ENCODE measurements at places on chromosomes 3 and 15.

DNA sequence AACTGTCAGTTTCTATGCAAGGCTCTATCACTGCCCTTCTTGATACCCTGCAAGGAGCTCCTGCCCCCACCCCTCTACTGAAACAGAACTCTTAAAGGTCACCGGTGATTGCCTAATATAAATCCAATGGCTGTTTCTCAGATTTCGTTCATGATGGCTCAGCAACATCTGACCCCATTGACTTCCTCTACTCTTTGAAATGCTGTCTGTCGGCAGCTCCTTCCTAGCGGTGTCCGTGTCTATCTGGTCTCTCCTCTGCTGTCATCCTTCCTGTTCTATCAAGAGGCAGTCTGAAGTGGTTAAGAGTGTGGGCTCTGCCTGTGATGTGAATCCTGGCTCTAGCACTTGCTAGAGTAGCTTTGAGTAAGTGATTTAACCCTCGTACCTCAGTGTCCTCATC, 5.5 kb downstream of the TMEM266 start:
- H3K27me3 ChIP-seq: peaks cover 40% of the 10 kb centered on the region
- peaks cover 2% of the 10 kb centered on the region for H3K4me1 ChIP-seq
- no peak overlapping the region for H3K27ac ChIP-seq
- no peaks in the 10 kb centered on the region for H3K36me3 ChIP-seq
- no peak overlapping the region for H3K4me3 ChIP-seq

DNA sequence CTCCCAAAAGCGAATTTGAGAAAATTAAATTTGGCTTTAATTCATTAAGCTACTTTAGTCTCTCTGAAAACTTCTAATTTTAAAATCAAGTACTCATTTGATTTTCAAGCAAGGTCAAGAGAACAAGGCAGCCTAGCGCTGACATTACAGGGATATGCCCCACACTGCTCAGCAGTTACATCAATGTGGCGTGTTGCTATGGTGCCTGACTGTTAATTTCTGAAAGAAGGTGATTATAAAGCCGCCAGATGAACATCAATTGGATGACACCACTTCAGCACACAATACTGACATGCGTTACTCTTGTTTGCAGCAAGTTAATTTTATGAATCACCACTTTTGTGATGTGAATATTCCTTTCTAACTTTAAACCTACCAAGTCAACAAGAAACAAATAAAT, 284.4 kb downstream of the FOXP1 start:
- ATAC-seq: no peak
- peaks cover 3% of the 10 kb centered on the region for H3K4me1 ChIP-seq
- no peaks in the 10 kb centered on the region for H3K27me3 ChIP-seq
- no peaks in the 10 kb centered on the region for H3K36me3 ChIP-seq
- H3K27ac ChIP-seq: no peak overlapping the region

- H3K27me3 ChIP-seq: no peaks in the 10 kb centered on the region
- ATAC-seq: no peak
- no peaks in the 10 kb centered on the region for H3K36me3 ChIP-seq
- no peaks in the 10 kb centered on the region for H3K4me1 ChIP-seq
Observed at GRCh38 chr15:96053781-96054428, 276.6 kb upstream of the NR2F2 start.

GRCh38 chr3:149450281-149450680, 24.2 kb upstream of the TM4SF4 start:
- no peak overlapping the region for H3K4me3 ChIP-seq
- no peak overlapping the region for H3K27ac ChIP-seq
- H3K27me3 ChIP-seq: no peaks in the 10 kb centered on the region
- H3K4me1 ChIP-seq: peaks cover 8% of the 10 kb centered on the region

- ATAC-seq: no peak
- H3K36me3 ChIP-seq: no peaks in the 10 kb centered on the region
- peaks cover 20% of the 10 kb centered on the region for H3K4me1 ChIP-seq
- no peak overlapping the region for H3K4me3 ChIP-seq
- no peak overlapping the region for H3K27ac ChIP-seq
- H3K27me3 ChIP-seq: no peaks in the 10 kb centered on the region
Observed at GRCh38 chr3:152291649-152292066, 22.9 kb downstream of the MBNL1 start.

- H3K36me3 ChIP-seq: no peaks in the 10 kb centered on the region
- no peak within 1 kb of the TSS for H3K4me3 ChIP-seq
- ATAC-seq: peak; percentile 25
- no peaks in the 10 kb centered on the region for H3K4me1 ChIP-seq
- peaks cover 60% of the 10 kb centered on the region for H3K27me3 ChIP-seq
- no peak within 1 kb of the TSS for H3K27ac ChIP-seq
Observed at GRCh38 chr15:23647421-23648370, at the start of gene MAGEL2. Gene MAGEL2 (minus strand): TSS chr15:23647867. CDS start chr15:23647742, 125 bp downstream.

GRCh38 chr3:46228260-46229242, 13.7 kb upstream of the CCR3 start:
- H3K4me3 ChIP-seq: no peak overlapping the region
- H3K36me3 ChIP-seq: no peaks in the 10 kb centered on the region
- H3K27me3 ChIP-seq: no peaks in the 10 kb centered on the region
- no peak overlapping the region for H3K27ac ChIP-seq
- peak; percentile 86 for ATAC-seq
- no peaks in the 10 kb centered on the region for H3K4me1 ChIP-seq

GRCh38 chr3:67414740-67415139, 239.7 kb downstream of the SUCLG2 start:
- no peak for ATAC-seq
- no peak overlapping the region for H3K27ac ChIP-seq
- H3K4me1 ChIP-seq: no peaks in the 10 kb centered on the region
- H3K36me3 ChIP-seq: no peaks in the 10 kb centered on the region

- H3K27ac ChIP-seq: no peak overlapping the region
- H3K4me3 ChIP-seq: no peak overlapping the region
- H3K4me1 ChIP-seq: no peaks in the 10 kb centered on the region
- no peaks in the 10 kb centered on the region for H3K36me3 ChIP-seq
- no peak for ATAC-seq
Observed at GRCh38 chr3:22542311-22542710, 660.8 kb upstream of the UBE2E2 start.

DNA sequence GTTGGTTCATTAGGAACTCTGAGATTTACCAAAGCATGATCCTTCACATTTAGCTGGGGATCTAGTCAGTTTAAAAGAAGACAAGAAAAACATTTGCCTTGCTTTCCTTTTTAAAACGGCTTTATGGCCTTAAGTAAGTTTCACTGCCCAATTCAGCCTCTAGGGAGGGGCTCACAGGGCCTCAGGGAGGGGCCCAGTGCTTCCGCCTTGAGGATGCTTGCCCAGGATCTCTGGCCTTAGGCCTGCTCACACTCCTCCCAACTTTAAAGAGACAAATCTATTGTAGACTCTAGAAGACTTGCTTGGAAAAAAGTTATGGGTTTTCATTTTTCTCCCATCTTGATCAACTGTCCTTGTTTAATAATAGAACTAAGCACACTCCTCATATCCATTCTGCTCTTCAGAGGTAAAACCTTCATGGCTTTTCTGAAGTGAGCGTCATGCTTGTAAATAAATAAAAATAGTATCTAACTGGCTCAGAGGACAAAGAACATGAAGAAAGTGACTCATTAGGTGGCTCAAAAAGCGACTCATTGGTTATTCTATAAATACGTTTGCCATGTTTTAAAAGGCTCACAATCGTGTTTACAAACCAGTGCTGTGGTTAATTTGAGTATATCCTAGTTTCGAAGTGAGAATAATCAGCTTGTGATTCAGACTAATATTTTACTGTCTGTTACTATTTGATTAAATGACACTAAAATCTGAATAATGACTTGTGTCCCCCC, 13.7 kb downstream of the PDHB start:
- no peak overlapping the region for H3K4me3 ChIP-seq
- peak; percentile 85 for ATAC-seq
- H3K36me3 ChIP-seq: peaks cover 55% of the 10 kb centered on the region
- H3K27me3 ChIP-seq: no peaks in the 10 kb centered on the region

DNA sequence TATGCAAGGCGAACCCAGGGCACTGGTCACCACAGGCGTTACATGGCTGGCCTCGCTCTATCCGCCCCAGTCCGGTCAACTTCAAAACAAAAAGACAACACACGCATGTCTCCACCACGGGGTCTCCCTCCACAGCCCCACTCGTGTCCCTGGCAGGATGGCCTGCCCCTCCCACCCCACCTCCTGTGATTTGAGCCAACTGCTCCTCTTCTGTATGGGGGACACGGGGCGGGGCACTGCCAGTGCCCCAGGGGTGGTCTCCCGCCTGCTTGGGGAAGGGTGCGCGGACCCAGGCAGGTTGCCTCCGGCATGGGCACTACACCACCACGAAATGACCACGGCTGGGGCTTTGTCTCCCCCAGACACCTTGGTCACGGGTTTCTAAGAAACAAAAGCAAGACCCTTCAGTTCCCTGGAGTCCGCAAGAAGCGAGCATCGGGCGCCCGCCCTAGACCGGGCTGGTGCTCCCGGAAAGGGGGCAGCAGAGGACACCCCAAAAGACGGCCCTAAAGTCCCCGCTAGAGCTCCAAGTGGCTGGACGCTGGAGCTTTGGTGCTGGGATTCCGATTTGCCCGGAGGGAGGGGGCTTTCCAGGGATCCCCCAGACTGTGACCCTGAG, 219.3 kb upstream of the PRICKLE2 start:
- peak overlapping the region; percentile 60 for H3K4me3 ChIP-seq
- H3K27ac ChIP-seq: no peak overlapping the region
- H3K36me3 ChIP-seq: no peaks in the 10 kb centered on the region
- no peaks in the 10 kb centered on the region for H3K4me1 ChIP-seq

DNA sequence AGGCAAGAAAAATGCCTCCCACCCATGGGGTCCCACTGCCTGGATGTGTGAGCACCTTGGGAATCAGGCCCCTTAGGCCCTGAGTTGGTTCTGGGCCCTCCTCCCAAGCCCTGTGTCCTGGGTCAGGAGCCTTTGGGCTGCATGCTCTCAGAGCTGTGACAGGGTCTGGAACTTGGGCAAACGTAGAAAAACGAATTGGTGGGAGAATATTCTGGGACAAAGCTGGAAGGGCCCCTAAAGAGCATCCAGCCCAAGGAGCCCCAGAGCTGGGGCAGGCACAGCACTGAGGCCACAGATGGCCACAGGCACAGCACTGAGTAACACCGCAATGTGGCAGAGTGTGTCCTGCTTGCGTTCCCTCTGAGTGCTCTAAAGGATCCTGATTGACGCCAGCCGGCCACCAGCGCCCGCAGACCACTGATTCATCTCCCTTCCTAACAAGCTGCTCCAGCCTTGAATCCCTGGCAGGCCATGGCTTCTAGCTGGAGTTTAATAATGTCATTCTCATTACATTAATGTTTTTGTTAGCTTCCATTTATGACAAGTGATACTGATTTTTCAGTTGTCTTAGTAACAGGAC, 18.6 kb upstream of the SEC13 start:
- no peak overlapping the region for H3K4me3 ChIP-seq
- H3K27ac ChIP-seq: no peak overlapping the region
- ATAC-seq: no peak
- no peaks in the 10 kb centered on the region for H3K4me1 ChIP-seq
- no peaks in the 10 kb centered on the region for H3K36me3 ChIP-seq

Measured in gastroesophageal sphincter (tissue), 4 donors.